ENCODE measurements at places on chromosomes 7 and 10. TPM values are rescaled to one million over a fixed set of nuclear protein-coding genes. Genes with fewer than 3 reads are reported as not detected.

- DNase-seq = no peak
Measured at GRCh38 chr10:59626523-59626869, 83.2 kb downstream of the SLC16A9 start.

- DNase-seq = no peak
Measured at GRCh38 chr10:119657725-119658124, 6.5 kb downstream of the BAG3 start.

DNA sequence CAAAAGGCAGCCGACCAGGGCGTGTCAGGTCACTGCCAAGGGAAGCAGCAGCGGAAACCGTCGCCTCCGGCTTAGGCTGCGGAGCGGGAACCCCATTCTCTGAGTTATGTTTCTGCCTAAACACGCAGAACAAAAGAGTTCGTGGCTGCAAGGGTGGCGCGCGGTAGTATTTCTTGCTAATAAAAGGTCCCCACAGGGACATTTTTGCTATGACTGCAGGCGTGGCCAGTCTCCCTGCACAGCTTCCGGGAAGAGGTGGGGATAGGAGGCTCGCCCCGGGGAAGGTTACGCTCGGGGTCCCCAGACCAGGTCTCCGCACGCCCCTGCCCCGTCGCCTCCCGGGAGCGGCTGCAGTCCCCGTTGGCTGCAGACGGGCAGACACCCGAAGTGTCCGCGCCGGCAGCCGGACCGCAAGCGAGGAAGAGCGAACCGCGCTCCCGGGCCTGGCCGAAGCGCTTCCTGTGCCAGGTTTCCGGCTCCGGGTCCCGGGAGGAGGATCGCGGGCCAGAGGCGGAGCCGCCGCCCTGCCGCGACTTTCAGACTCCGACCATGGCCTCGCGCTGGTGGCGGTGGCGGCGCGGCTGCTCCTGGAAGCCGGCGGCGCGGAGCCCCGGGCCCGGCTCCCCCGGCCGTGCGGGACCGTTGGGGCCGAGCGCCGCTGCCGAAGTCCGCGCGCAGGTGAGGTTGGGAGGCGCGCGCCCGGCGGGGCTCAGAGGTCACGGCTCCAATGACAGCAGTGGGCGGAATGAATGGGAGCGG, at the start of gene PDSS1:
PDSS1 (plus strand) TSS at position 539 of the 759 bp plus-strand sequence; CDS start at position 550, 11 bp downstream.
- DNase-seq = peak; percentile 57

- DNase-seq = no peak
Measured at GRCh38 chr10:110556296-110556695, 11.2 kb upstream of the SMC3 start.

DNA sequence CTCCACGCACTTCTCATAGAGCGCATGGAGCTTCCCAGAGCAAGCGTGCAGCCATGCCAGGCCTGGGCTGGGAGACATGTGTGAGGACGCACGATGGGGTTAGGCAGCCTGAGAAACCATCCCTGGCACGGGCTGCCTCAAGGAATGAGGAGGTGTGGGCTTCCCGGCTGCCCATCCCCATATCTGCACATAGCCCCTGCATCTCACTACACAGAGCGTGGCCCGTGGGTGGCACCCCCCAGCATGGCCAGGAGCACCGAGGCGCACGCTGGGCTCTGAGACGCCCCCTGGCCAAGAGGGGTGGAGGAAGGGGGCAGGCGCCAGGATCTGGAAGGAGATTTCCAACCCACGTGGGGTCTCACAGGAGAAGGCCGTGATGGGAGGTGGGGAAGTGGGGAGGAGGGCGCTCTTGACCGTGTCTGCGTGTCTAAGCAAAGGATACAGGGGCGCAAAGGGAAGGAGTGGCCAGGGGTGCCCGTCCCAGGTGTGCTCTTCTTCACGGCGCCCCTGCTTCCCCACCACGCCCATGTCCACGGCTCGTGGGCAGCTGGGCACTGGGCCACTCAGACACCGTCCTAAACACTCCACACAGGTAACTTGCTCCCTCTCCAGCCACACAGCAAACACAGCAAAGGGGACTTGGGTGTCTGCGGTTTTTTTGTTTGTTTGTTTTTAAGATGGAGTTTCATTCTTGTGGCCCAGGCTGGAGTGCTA, 340.5 kb downstream of the PTPRN2 start:
- DNase-seq = no peak

- no peak for DNase-seq
Measured at GRCh38 chr10:99921948-99922347, 87.8 kb downstream of the DNMBP start.

- DNase-seq = no peak
Measured at GRCh38 chr7:126720232-126720631, 532.5 kb downstream of the GRM8 start.

DNA sequence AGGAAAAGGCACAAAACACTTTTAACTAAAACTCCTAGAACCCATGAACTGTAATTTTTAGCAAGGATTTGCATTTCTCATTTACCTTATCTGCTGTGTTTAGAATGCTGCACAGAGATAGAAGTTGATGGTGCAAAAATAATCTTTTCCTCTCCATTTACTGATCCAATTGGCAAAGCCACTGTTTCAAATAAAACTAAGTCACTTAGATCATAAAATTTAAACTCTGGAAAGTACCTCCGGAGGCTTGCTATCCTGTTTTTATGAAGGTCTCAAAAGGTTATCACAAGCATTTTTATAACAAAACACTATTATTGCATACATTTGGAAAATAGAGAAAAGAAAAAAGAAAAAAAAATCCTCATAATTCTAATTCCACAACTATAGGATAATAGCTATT, 7.6 kb downstream of the CPA2 start:
- no peak for DNase-seq

- no peak for DNase-seq
Measured at GRCh38 chr7:35331730-35332678, 78.1 kb upstream of the TBX20 start.

DNA sequence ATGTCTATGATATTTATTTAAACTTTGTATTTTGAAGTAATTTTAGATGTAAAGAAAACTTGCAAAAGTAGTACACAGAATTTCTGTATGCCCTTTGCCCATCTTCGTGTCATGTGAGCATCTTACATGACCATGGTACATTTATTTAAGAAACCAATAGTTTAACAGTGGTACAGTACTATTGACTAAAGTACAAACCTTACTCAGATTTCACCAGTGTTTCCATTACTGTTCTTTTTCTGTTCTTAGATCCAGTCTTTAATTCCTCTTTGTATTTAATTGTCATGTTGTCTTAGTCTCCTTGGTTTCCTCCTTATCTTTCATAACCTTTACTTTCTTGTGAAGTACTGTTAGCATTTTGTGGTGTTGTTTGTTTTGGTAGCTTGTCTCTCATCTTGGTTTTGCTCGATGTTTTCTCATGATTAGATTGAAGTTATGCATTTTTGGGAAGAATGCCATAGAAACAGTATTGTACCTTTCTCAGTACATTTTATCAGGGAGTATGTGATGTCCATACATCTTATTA, 24.1 kb downstream of the TAX1BP1 start:
- DNase-seq = no peak

DNA sequence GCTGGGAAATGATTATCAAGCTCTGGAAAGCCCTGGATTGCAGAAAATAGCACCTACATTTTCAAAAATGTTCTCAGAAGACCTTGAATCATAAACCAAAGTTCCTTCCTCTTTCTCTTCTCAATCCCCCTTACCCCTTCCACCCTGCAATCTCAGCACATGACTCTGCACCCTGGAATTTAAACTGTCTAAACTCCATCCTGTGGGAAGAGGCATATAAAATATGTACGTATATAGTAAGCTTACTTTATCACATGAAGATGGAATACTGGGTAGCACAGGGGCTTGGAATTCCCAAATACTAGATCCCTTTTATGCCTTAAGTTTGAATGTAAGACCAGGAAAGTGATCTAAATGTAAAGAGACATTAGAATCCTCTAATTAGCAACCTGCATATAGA, 7.7 kb downstream of the AGMO start:
- DNase-seq = no peak

GRCh38 chr10:116465546-116465945, 37.9 kb downstream of the PNLIPRP3 start:
- no peak for DNase-seq

DNA sequence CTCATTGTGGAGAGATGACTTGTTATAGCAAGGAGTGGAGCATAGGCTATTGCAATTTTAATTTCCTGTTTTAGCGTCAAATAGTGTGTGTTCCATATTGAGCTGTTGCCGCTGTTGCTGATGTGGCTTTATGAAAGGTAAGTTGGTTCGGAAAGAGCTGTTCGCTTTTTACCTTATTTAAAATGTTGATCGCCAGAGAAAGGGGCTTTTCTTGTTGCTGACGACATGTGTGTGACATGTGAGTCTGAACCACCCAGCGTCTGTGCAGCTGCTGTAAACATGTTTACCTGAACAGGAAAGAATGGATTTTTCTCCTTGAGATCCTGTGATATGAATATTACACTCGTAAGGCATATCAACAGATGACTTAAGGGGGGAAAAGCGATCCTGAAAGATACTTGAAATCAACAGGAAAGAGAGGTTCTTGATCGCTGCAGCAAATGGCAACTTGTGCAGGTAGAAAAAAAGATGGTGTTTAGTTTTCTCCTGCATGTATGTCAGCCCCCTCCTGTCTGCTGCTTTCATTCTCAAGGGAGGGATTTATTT, 2.5 kb downstream of the ZEB1 start:
- DNase-seq = no peak

- no peak for DNase-seq
Measured at GRCh38 chr7:80134115-80134535, 506 bp upstream of the GNAI1 start.

- DNase-seq = no peak
Measured at GRCh38 chr7:117995850-117996650, 122.8 kb upstream of the CTTNBP2 start.

- DNase-seq = no peak
Measured at GRCh38 chr7:143042790-143043271, 9.3 kb upstream of the OR6V1 start.

DNA sequence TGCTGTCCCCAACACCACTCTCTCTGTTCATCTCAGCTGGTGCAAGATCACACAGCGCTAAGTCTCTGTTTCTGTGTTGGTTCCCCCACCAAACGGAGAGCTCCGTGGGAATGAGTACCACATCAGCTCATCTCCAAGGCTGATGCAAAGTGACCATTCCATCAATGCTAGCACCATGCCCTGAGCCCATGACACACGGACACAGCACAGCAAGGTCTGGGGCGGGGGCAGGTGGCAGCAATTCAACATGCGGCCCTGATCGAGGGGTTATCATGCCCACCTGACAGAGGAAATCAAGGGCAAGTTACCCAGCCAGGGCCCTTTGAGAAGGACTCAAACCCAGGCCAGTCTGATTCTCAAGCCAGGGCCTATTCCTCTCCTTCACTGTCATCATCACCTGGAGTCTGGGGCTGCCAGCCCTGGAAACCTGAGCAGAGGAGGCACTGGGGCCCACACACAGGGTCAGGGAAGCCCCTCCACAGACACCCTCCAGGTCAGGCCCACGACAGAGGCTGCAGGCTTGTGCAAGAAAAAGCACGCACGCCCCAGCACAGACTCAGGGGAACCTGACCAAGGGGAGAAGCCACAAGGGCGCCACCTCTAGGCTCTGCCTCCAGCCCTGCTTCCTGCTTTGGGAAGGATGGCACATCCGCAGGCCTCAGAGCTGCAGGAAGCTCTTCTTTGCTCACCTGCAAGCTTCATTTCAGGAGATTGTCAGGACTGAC, 74.8 kb downstream of the GRID1 start:
- peak; percentile 6 for DNase-seq

- DNase-seq = no peak
Measured at GRCh38 chr10:103500481-103500880, 7.0 kb downstream of the NEURL1 start.

- DNase-seq = no peak
Measured at GRCh38 chr7:47651355-47652317, 69.7 kb upstream of the TNS3 start.

DNA sequence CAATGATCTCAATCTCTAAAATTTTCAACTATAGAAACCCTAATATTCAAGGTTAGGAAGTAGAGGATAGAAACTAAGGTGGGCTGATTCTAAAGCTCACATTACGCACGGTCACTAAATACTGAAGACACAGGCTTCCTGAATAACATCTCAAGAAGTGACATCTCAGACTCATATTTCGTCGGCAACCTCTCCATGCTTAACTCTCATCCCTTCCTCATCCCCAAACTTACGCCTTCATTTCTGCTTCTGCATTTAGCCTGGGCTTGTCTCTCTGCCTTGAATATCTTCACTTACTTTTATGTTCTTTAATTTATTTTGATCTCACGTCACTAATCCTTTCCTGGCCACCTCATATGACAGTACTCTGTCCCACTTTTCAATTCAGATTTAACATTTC, 9.2 kb downstream of the PGAM1 start:
- DNase-seq = no peak

DNA sequence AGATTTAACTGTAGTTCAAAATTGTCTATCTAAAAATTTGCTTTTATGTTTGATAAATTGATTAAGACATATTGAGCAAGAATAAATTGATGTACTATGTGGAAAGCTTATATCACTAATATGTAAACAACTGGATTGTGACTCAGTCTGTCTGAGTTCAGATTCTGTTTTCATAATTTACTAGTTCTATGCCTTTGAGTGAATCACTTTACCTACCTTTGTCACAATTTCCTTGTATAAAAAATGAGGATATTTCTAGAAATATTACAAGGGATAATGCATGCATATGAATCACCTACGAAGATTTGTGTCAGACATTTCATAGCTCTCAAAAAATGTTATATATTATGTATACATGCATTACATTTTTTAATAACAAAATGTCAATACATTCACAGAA, 245.1 kb upstream of the ZWINT start:
- no peak for DNase-seq

DNA sequence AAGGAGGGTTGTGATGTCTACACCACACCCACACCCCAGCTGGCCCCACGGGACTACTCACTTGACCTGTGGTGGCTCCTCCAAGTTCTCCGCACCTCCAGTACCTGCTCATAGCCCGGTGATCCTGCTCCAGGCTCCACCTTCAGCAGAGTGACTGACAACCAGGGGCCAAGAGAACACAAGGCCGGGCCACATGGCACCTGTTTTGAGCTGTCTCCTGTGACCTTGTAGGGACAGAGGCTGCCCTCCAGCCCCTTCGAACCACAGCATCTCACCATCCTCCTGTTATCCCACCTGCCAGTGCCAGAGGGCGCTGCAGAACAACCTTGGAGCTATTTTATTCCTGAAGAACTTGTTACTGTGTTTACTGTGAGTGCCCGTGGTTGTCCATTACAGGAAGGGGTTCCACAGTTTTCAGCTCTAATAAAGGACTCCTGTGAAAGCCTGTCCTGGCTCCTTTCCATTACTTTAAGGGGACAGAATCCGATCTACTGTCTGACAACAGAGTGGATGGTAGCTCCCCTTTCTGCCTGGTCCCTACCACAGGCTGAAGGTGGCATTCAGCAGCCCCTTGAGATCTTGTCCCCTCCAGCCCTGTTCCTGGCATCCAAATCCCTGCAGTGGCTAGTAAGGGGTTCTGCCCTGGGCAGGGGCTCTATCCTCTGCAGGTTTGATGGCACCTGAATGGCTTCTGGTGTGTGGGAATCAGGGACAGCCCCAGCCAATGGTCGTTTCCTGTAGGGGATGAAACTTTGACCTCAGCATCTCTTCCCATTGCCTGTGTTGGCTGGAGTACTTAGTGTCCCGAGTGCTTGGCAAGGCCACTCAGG, 50.8 kb downstream of the C10orf120 start:
- DNase-seq = no peak

Gene NKX6-2
- total RNA-seq = not detected

Gene DEPP1
- 52.5 TPM for total RNA-seq

Gene VIPR2
- total RNA-seq = 5.6 TPM

Gene CDC14C
- not detected for total RNA-seq

Gene AKR1D1
- total RNA-seq = not detected

Gene TMEM196
- total RNA-seq = 1.0 TPM

Gene LEP
- not detected for total RNA-seq

Gene LRRD1
- not detected for total RNA-seq

Gene PLEKHS1
- not detected for total RNA-seq
